Coronary artery (tissue), 2 donors: ENCODE measurements at places on chromosomes 7 and 10.
A peak's percentile ranks its signal among the peaks of the same experiment; 100 is the strongest.

- DNase-seq: no peak
Measured at GRCh38 chr10:76001019-76001418, 569.6 kb downstream of the LRMDA start.

DNA sequence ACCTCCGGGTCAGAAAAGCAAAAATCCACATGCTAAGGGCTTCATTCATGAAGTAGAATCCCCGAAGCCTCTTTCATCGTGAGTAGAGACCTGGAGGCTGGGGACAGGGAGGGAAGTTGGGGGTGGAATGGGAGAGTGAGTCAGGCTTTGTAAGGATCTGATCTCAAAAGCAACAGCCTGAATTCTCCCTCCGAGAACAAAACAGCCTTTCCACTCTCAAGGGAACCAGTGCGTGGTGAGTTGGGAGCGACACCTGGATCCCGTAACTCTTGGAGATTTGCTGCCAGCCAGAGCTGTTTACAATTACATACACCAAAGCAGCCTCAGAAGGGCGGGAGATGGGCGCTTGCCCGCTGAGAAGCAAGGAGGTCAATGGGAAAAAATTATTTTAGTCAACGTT lies 10.8 kb downstream of the AFAP1L2 start:
- DNase-seq: no peak

GRCh38 chr10:7243873-7244272 lies 167.0 kb downstream of the SFMBT2 start:
- DNase-seq: no peak

DNA sequence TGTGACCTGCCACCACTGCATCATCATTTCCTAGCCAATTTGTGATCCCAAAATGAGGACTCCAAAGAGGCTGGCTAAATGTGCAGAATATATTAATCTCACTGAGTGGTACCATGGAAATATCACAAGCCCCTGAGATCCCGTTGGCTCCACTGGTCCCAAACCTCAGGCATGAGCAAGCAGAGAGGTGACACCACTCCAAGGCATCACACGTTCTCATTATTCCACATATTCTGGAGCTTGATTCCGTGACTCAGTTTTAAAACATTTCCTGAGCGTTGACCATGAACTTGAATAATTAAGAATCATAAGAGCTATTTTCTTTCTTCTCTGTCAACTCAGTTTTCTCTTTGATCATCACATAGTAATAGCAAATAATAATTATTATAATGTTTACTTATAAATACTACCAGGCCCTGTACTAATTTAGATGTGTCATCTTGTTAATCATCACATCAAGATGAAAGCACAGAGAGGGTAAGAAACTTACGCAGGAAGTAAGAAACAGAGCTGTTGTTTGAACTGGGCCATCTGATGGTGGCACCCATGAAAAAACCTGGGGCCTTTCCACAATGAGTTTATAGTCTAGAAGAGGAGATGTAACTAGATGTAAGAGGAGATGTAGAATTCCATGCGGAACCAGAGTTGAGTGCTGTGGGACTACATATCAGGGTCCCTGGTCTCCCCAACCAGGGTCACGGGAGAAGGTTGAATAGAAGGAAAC lies 3.5 kb downstream of the APBB1IP start:
- no peak for DNase-seq

GRCh38 chr7:80412842-80413241 lies 99.0 kb downstream of the GNAT3 start:
- no peak for DNase-seq

DNA sequence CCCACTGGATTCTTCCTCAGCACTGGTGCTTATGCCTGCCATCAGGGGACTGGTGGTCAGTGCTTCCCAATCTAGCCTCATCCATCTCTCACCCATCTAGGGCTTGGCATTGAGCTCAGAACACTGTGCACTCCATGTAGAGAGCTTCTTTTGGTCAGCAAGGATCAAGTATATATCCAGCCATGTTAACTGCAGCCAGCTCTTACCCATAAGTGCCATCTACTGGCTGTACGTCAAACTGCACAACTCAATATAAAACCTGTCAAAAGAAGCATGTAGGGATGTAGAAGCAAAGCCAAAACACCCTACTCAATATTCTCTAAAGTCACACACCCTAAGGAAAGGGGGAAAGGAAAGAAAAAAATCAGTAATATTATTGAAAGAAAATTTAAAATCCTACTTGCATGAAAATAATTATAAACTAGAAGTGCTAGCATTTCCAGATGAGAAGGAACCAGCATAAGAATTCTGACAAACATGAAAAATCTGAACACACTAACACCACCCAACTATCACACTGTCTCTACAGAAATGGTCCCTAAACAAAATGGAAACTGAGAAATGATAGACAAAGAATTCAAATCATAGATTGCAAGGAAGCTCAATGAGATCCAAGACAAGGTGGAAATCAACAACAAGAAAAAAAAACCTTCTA lies 531.1 kb upstream of the STEAP1 start:
- DNase-seq: no peak

DNA sequence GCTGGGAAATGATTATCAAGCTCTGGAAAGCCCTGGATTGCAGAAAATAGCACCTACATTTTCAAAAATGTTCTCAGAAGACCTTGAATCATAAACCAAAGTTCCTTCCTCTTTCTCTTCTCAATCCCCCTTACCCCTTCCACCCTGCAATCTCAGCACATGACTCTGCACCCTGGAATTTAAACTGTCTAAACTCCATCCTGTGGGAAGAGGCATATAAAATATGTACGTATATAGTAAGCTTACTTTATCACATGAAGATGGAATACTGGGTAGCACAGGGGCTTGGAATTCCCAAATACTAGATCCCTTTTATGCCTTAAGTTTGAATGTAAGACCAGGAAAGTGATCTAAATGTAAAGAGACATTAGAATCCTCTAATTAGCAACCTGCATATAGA lies 7.7 kb downstream of the AGMO start:
- DNase-seq: no peak

- DNase-seq: no peak
Measured at GRCh38 chr7:125098377-125098970, 168.8 kb upstream of the POT1 start.

DNA sequence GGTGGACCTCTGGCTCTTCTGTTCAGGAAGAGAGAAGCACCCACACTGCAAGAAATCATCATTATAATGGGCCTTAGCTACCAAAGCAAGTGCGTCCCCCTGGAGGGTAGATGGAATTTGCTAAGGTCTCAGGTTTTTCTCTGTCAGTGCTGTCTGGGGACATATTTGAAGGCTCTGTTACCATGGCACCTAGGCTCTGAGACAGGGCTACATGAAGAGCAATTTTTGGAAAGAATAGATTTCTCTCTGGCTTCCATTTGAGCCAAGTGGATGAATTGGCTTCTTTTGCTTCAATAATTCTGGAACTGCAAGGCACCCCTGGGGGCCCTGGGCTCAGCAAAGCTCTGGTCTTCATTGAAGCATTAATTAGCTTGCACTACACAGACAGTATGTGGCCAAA lies 349.1 kb upstream of the GALNT17 start:
- DNase-seq: no peak

DNA sequence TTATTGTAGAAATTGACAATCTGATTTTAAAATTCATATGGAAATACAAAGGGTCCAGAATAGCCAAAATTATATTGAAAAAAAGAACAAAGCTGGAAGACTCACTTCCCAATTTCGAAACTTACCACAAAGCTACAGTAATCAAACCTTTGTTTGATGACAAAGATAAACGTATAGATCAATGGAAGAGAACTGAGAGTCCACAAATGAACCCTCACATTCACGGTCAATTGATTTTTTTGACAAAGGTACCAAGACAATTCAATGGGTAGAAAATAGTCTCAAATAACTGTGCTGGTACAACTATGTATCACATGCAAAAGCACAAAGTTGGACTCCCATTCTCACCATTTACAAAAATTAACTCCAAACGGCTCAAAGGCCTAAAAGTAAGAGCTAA lies 8.7 kb downstream of the KPNA7 start:
- no peak for DNase-seq

- DNase-seq: no peak
Measured at GRCh38 chr7:139762886-139763285, 14.9 kb downstream of the HIPK2 start.

DNA sequence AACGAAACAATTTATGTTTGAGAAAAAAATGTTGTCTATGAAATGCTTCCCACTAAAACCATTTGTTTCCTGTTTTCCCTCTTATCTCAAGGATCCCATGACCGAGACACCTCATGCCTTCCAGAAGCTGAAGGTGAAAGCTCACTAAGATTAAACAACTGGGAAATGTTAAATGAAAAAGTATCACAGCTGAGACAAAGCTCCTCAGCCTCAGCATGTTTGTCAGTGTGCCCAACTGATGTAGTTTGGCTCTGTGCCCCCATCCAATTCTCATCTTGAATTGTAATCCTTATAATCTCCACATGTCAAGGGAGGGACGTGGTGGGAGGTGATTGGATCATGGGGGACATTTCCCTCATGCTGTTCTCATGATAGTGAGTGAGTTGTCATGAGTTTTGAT lies 327.3 kb downstream of the HTR7 start:
- no peak for DNase-seq

DNA sequence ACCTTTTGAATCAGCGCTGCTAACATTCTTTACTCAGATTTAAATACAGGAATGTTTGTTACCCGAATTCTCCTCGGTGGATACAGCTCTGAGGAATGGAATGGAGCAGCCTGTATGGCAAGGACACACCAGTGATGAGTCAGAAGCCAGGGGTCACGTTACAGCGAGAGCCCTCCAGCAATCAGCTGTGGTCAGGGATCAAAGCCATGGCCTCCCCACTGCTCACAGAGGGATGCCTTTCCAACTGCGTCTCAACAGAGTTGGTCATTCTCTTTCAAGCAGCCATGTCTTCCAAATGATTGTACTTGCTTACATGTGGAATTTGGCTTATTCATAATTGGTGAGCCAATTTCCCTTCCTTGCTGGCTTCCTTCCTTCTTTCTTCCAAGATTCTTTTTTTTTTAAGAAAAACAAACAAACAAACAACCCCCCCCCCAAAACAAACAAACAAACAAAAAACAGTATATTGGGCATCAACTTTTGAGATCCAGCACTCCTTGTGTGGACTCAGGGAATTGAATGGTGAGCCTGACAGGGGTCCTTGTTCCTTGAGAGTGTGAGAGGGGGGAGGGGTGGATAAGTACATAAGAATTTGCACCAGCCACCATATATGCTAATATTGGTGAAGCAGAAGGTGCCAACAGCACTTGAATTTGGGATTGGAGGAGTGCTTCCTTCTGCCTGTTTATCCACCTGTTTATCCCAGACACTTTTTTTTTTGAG lies 100.2 kb downstream of the ATXN7L1 start:
- peak; percentile 75 for DNase-seq

GRCh38 chr7:5282543-5283316 lies at the start of gene SLC29A4:
TSS of gene SLC29A4 (plus strand) at chr7:5282943. CDS start at chr7:5287817, 4,874 bp downstream.
- DNase-seq: no peak

DNA sequence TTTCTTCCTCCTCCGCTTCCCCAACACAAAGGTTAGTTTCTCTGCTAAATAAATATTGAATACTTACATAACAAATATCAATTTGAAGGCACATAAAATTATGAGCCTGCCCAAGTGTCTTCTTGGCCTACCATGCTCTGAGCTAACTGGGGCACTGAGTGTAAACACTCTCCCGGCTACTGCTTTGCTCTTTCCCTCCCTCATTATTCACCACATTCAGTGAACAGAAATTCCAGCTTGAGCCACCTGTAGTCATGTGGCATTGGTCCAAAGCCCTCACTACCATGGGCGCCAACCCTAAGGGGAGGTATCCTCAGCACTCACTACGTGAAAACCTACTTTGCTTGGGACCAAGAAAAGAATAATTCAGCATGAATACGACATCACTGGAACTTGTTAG lies 409.0 kb downstream of the KCNMA1 start:
- DNase-seq: no peak

- no peak for DNase-seq
Measured at GRCh38 chr7:157719705-157720655, 383.2 kb downstream of the DNAJB6 start.

DNA sequence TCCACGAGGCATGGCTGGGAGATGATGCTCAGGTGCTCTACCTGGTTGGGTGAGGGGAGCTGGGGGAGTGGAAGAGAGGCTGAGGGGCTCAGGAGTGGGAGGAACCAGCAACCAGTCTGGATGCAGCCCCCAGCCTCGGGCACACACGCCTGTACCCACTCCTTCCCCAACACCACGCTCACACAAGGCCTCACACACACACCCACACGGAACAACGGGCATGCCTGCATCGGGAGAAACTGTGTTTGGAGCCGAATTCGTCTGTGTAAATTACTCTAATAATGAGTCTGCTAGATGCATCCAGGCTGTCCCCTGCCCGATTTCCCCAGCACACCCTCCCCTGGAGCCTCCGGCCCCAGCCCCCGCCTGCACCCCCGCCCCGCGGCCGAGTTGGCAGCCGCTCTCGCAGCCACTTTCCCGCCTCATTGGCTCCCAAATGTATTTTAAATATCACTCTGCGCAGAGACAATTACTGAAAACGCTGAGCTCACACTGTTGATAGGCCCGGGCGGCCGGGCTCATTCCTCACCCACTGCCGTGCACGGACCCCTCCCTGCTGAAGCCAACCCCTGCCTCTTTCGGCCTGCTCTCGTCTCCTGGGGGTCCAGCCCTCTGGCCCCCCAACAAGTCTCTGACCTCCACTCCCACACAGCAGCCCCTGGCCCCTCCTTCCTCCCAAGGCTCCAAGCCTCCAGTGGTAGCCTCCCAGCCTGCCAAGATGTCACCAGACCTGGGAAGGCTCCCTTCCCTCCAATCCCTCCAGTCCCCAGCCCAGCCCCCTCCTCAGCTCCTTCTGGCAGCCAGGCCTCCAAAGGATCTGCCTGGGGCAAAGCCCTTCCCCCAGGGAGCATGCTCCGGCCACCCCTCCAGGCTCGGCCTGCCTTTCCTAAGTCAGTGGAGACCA lies 11.1 kb downstream of the H2BK1 start:
- no peak for DNase-seq

DNA sequence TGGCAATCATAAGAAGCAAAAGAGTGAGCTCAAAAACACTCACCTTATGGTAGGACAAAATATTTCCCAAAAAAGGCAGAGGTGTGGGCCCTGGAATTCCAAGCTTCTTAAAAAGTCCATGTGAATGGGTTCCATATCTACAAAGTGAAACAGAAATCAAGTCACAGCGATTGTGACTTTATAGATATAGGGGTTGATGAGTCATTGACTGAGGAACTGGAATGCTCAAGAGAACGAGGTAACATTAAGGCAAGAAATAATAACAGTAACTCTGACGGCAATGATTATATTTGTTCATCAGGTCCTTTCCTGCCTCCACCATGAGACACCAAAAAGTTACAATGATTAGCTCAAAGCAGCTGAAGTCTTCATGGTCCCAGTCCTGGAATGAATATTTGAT lies 4.0 kb downstream of the CYP3A4 start:
- no peak for DNase-seq

- DNase-seq: no peak
Measured at GRCh38 chr7:96415293-96415940, 93.5 kb upstream of the SLC25A13 start.

DNA sequence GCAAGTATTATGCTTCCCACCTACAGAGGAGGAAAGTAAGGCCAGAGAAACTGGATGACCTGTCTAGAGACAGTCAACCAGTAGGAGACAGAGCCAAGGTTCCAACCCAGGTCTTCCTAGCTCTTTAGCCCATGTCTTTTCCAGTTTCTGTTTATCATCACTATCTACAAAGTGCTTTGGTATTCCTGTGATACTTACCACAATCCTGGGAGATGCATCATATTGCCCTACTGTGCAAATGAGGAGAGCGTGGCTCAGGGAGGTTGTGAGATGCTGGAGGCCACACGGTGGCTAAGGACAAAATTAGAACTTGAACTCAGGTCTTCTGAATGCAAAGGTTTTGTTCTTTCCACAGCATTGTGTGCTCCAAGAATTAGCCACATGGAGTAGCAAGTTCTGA lies 11.2 kb upstream of the PLEKHA1 start:
- no peak for DNase-seq
